Femur (tissue), 1 donor: ENCODE measurements at places on chromosomes 4 and X.

DNA sequence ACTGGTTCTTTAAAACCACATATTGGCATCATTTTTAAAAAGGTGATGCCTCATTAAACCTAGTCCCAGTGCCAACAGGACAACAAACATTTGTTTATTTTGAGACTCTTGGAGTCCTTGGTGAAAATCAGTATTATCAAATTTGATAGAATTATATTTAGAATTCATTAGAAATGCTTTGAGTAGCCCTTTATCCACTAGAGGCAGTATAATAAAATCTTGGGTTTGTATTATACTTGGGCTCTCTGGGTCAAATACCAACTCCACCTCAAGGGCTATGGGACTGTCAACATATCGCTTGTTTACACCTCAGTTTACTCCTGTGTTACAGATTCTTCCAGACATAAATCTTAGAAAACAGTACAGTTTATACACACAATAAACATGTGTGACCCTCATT lies 335.7 kb upstream of the FSTL5 start:
- no peak for DNase-seq

GRCh38 chr4:122167369-122167768 lies 15.2 kb downstream of the BLTP1 start:
- DNase-seq: no peak

DNA sequence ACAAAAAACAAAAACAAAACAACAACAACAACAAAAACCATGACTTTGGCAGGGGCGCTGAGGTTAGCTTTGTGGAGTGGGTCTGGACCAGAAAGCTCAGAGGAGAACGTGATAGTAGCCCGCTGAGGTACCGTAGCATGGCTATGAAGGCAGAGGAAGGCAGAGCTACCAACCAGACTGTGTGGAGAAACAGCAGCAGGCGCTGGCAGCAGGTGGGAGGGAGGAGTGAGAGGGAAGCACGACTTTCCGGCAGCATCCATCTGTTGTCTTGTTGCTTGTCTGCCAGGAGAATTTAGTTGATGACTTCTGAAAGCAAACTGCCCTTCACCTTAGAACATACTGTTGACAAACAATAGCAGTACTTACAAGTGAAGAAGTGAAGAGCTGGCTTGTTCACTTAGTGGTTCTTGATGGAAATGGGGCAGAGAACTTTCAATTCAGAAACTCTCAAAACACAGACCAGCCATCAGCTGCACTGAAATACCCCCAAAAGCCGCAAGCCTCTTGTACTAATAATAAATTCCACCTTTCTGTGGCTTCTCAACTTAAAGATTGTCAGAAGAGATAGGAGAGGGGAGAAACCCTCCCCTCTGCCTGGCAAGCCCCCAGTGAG lies 447.2 kb downstream of the SLITRK2 start:
- DNase-seq: no peak

DNA sequence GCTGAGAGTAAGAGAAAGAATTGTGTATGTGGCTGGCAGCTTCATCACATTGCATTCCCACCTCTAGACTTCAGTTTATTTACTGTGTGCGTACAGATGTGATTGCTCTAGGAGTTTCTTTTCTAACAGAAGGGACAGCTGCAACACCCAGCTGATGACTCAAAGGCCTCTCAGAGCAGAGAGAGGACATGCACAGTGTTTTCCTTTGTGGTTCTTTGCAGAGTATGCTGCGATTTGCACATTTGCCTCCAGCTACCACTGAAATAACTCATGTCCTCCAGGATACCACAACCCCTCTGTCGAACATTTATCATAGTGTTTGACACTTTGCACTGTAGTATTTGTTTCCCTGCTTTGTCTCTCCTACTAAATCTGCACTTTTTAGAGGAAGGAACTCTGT lies 294.1 kb downstream of the STIM2 start:
- DNase-seq: peak; percentile 59

DNA sequence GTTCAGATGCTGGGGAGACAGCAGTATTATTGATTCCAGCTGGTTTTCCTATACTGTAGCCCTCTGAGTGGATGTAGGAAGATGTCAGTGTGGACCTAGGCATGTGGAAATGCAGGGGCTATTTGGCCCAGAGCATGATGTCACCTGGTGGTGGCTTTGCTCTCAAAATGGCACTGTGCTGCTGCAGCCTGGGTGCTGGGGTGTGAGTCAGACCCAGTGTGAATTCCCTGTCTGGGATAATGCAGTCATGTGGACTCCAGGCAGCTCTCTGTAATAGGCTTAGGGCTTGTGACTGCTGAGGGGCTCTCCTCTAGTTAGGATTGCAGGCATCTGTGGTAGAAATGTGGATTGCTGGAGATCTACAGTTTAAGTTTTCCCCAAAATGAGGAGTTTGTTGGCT lies 70.7 kb downstream of the DCAF8L2 start:
- no peak for DNase-seq

- DNase-seq: no peak
These were observed 200.6 kb downstream of the CHIC2 start for GRCh38 chr4:53863736-53864365.

DNA sequence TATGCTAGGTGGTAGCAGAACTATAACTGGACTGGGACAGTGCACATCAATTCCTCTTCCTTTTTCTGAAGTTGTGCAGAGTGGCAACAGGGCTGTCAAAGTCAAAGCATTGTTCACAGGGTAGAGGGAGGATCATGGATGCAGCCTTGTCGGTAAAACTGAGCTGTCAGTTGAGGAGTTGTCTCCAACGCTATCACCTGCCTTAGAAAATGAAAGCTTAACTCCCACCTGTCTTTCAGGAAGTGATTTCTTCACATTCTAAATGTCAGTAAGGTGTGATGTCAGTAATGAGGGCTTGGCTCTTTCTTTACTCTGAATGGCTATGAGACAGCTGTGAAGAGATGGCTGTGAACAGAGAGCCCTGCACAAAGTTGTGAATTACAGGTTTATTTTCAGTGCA lies 66.4 kb upstream of the BANK1 start:
- no peak for DNase-seq

GRCh38 chr4:73258686-73259570 lies at the start of gene ANKRD17:
TSS of gene ANKRD17 (minus strand) at chr4:73258798. CDS start at chr4:73258668, 130 bp downstream.
- peak; percentile 96 for DNase-seq

DNA sequence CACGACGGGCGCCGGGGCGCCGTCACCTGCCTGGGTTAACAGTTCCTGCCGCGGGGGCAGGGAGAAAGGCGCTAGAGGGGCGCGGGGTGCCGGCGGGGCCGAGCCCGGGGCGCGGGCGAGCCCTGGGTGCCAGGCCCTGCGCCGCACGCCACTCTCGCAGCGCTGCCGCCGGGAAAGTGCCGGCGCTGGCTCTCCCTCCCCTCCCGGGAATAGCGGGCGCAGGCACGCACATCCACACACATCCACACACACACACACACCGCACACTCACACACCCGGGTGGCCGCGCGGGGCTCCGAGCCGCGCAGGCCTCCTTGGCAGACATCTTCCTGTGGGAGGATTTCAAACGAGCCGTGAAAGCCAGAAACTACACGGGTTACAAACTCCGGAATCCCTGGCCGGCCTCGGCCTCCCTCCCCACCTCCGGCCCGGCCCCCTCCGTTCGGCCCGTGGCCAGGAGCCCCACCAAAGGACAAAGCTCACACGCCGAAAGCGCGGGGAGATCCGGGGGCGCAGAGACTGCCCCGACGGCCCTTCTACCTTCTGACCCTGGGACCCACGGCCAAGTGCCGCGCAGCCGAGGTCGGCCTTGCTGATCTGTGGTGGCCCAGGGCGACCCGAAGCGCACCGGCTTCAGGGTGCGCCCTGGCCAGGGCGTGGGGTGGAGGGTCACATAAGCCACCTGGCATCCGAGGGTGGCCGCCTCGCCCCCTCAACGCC lies 92.3 kb downstream of the BCOR start:
- DNase-seq: peak; percentile 37

GRCh38 chr4:139144161-139144859 lies 32.7 kb downstream of the ELF2 start:
- peak; percentile 43 for DNase-seq

DNA sequence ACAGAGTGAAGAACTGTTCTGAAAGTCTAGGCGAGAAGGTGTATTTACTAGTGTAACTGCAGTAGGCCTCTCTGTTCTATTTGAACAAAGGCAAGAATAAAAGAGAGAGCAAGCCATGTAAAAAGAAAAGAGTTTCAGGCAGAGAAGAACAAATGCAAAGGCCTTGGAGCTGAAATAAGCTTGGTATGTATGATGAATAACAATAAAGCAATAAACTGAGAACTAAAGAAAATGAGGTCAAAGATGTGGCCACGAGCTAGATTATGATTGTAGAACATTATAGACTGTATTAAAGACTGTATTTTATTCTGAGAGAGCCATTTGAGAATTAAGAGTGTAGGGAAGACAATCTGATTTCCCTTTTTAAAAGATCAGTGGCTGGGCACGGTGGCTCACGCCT lies 160.5 kb downstream of the LRBA start:
- DNase-seq: no peak

DNA sequence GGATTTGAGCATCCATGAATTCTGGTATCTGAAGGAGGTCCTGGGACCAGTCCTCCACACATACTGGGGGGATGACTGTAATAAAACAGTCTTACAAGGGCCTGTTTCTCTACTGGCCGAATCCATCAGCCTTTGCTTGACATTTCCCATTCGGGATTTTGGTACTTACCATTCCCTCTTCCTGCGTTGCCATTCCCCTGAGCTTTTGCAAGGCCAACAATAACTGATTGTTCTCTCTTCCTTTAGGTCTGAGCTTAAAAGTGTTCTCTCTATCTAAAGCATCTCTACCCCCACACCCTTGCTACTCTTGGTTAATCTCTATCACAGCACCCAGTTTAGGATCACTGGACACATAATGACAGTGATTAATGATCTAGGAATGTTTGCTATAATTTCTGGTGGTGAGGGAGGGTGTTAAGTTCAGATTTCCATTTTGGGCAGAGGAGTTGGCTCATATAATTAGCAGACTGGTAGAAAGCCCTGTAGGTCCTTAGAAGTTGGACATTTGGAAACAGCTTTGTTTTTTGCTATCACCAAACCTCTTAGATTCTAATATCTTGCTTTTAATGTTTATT lies 29.4 kb downstream of the TMA16 start:
- DNase-seq: no peak

GRCh38 chr4:107710493-107711459 lies 9.3 kb downstream of the PAPSS1 start:
- no peak for DNase-seq

DNA sequence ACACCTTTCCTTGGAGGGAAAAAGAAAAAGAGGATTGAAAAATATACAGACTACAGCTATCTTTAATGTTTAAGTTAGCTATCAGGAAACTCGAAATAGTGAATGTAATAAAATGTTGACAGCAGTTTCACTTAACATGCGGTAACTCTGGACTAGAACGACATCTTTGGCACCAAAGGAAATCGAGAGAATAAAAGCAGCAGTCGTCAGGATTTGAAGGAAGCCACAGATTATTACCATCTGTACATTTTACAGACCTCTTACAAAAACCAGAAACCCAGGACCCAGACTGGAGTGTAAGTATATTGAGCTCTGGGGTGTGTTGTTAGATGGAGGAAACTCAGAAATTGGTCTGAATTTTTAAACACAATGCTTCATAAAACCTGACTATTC lies 51.6 kb upstream of the STOX2 start:
- DNase-seq: no peak

- DNase-seq: no peak
These were observed 51.4 kb downstream of the OTC start for GRCh38 chrX:38403834-38404233.

GRCh38 chr4:128349921-128350320 lies 62.3 kb upstream of the PGRMC2 start:
- DNase-seq: no peak

DNA sequence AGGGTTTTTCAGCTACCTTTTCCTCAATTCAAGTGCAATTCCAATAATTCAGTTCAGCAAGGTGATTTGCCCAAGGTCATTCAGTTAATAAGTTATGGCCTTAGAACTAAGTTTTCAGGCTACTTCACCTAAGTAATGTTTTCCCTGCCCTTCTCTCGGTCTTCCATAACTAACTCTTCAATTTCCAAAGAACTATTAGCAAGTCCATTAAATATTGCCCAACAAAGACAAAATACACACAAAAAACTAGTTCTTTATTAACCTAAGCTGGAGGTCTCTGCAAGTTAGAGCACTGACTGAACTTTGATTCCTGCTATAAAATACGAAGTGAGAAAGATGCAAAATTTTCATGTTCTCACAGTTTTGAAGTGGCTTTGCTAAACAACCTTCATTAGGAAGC lies 26.8 kb upstream of the GK start:
- DNase-seq: no peak

- no peak for DNase-seq
These were observed 6.1 kb downstream of the UBQLN2 start for GRCh38 chrX:56569378-56570057.

DNA sequence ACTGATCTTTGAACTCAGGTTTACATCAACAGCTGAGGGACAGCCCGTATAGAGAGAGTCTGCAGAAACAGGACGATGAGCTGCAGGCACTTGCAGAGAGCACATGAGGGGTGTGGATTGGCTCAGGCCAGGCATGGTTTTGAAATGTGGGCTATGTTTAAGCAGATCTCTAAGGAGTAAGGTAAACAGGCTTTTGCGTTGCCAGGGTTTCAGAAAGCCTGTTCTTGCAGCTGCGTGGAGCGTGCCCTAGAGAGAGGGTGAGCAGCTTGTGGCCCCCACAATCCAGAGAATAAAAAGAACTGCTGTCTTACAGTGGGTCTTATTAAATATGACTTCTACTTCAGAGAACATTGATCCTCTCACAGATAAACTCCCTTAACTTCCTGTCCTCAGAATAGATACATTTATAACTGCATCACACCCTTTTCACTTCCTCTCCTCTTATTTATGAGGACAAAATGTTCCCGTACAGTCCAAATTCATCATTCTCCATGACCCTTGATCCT lies 64.1 kb downstream of the TMA16 start:
- peak; percentile 23 for DNase-seq

- DNase-seq: peak; percentile 63
These were observed 21.8 kb downstream of the FHL1 start for GRCh38 chrX:136168929-136169735.

DNA sequence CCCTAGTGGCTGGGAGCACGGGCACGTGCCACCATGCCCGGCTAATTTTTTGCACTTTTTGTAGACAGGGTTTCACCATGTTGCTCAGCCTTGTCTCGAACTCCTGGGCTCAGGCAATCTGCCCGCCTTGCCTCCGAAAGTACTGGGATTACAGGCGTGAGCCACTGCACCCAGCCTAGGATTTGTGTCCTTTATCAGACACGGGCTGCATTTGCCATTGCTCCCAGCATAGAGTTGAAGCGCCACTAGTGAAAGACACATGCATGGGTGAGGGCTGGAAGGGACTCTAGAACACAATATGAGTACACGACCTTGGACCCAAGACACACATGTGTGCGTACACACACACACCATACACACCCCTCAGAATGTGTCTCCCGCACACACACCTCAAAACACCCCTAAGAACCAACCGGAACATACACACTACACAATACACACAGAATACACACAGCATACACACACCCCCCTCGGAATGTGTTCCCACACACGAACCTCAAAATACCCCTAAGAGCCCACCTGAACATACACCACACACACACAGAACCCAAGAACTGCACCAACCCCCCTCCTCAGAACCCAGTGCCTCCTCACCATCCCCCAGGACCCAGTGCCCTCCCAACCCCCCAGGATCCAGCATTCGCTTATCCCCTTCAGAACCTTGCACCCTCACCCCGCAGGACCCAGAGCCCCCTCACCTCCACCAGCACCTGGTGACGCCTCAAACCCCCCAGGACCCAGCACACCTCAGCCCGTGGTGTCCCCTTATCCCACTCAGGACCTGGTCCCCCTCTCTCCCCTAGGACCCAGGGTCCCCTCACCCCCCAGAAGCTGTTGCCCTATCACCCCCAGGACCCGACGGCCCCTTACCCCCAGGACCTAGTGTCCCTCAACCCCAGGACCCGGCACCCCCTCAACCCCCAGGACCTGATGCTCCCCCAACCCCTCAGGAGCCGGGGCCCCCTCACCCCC lies 1.0 kb downstream of the TNIP2 start:
- no peak for DNase-seq
